Cortex of kidney (tissue), 1 donor: ENCODE measurements at places on chromosomes 2 and 18.

- DNase-seq = no peak
Observed at GRCh38 chr2:170092436-170093060, 85.4 kb upstream of the MYO3B start.

DNA sequence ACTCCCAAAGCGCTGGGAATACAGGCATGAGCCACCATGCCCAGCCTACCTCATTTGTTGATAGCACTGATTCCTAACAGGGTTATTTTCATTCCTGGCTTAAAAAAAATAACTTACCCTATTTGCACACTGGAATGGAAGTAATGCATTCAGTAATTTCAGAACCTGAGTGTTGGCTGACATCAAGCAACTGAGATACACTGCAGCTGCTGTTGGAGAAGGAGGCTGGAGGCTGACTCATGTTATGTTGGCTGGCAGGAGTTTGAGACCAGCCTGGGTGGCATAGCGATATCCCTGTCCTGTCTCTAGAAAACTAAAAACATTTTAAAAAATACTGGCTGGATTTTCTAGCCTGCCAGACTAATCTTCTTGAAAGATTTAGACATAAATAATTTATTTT lies 385.1 kb upstream of the MEX3C start:
- no peak for DNase-seq

- DNase-seq = no peak
Observed at GRCh38 chr2:8217468-8218030, 464.3 kb upstream of the ID2 start.

GRCh38 chr2:229335877-229336346 lies 64.8 kb upstream of the PID1 start:
- no peak for DNase-seq

- no peak for DNase-seq
Observed at GRCh38 chr2:116874021-116874420, 940.5 kb upstream of the DDX18 start.
